ENCODE measurements at places on chromosomes 11 and 22. TPM values are rescaled to one million over a fixed set of nuclear protein-coding genes. Genes with fewer than 3 reads are reported as not detected.
A peak's percentile ranks its signal among the peaks of the same experiment; 100 is the strongest.

GRCh38 chr11:67276781-67277230 lies 10.5 kb downstream of the GRK2 start:
- H3K27me3 ChIP-seq = no peaks in the 10 kb centered on the region
- H3K36me3 ChIP-seq = peaks cover 31% of the 10 kb centered on the region
- DNase-seq = no peak
- peak overlapping the region; percentile 96 for H3K27ac ChIP-seq

DNA sequence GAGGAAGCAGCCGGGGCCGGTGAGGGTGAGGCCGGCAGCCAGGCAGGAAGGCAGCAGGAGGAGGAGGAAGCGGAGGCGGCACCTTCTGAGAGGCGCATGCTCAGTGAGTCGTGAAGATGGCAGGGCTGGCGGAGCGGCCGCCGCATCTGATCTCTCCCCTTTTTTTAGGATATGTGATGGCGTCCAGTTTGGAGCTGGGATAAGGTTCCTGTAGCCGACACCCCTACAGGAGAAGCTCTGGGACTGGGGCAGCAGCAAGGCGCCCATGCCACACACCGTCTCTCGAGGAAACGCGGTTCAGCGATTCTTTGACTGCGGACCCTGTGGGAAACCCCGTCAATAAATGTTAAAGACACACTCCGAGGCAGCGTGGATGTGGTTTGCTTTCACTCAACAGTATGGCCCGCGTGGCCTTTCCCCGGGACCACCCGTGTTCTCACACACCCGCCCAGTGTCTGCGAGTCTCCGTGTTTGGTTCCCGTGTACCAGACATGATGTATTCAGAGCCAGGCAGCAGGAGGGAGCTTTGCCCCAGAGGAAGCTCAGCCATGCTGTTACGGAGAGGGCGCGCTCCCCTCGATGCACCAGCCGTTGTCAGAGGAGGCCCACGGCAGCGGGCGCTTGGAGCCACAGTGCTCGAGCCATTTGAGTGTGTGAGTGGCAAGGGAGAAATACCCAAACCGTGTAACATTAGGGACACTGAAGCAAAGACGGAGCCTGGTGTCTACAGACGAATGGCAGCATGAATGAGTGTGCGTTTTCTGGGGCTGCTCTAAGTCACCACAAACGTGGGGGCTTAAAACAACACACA lies 27.7 kb upstream of the PARVB start:
- peak overlapping the region; percentile 91 for H3K27ac ChIP-seq
- peaks cover 27% of the 10 kb centered on the region for H3K4me1 ChIP-seq
- peak overlapping the region; percentile 90 for H3K4me3 ChIP-seq
- peak; percentile 64 for DNase-seq
- H3K36me3 ChIP-seq = peaks cover 37% of the 10 kb centered on the region
- H3K27me3 ChIP-seq = no peaks in the 10 kb centered on the region

- no peaks in the 10 kb centered on the region for H3K27me3 ChIP-seq
- peaks cover 43% of the 10 kb centered on the region for H3K4me1 ChIP-seq
- H3K36me3 ChIP-seq = peaks cover 19% of the 10 kb centered on the region
- no peak overlapping the region for H3K4me3 ChIP-seq
Observed at GRCh38 chr11:63877658-63878241, 38.8 kb downstream of the MARK2 start.

DNA sequence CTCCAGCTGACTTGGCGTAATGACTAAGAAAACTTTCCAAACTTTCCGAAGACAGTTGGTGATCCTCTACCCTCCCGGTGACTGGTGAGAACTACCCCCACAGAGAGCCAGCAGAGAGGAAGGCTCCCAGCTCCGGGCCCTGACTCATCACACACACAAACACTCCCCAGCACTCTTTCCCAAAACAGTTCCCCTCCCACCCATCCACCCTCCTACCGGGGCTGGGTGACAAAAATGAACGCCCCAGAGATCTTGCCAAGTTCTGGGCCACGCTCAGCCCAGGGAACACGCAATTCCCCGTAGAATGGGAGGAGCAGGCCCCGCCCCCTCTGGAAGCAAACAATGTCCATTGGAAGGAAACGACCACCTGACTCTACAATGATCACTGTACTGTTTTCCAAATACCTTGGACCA lies 21.3 kb upstream of the JAM3 start:
- DNase-seq = no peak
- H3K36me3 ChIP-seq = no peaks in the 10 kb centered on the region
- no peak overlapping the region for H3K27ac ChIP-seq
- H3K4me3 ChIP-seq = no peak overlapping the region
- peaks cover 6% of the 10 kb centered on the region for H3K4me1 ChIP-seq

GRCh38 chr11:131370901-131371790 lies 731 bp downstream of the NTM start:
- H3K4me3 ChIP-seq = no peak overlapping the region
- no peaks in the 10 kb centered on the region for H3K4me1 ChIP-seq
- no peak overlapping the region for H3K27ac ChIP-seq

- H3K36me3 ChIP-seq = no peaks in the 10 kb centered on the region
- no peak overlapping the region for H3K27ac ChIP-seq
- H3K4me1 ChIP-seq = no peaks in the 10 kb centered on the region
- no peak overlapping the region for H3K4me3 ChIP-seq
- H3K27me3 ChIP-seq = peaks cover 8% of the 10 kb centered on the region
- DNase-seq = no peak
Observed at GRCh38 chr11:113507341-113507740, 32.1 kb upstream of the DRD2 start.

DNA sequence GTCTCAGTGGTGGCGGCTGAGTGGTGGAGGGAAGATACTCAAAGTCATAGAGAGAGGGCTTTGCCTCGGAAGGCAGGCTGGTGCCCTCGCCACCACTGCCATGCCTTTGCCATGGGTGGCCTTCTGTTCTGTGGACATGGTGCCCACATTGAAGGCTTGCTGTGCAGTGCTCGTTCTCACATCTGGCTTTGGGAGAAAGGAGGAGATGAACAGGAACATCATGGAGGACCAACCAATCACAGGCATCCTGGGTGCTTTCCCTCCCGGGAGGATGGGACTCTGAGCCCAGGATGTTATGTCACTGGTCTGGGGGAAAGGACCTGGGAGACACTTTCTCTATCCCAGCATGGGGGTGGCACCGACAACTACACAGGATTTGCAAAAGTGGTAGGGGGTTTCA lies 82.3 kb upstream of the NARS2 start:
- H3K36me3 ChIP-seq = peaks cover 2% of the 10 kb centered on the region
- no peak overlapping the region for H3K4me3 ChIP-seq
- DNase-seq = no peak
- peaks cover 7% of the 10 kb centered on the region for H3K27me3 ChIP-seq

GRCh38 chr11:124878759-124879492 lies 13.7 kb downstream of the ROBO3 start:
- no peaks in the 10 kb centered on the region for H3K36me3 ChIP-seq
- DNase-seq = no peak
- H3K4me1 ChIP-seq = peaks cover 12% of the 10 kb centered on the region
- no peak overlapping the region for H3K27ac ChIP-seq

DNA sequence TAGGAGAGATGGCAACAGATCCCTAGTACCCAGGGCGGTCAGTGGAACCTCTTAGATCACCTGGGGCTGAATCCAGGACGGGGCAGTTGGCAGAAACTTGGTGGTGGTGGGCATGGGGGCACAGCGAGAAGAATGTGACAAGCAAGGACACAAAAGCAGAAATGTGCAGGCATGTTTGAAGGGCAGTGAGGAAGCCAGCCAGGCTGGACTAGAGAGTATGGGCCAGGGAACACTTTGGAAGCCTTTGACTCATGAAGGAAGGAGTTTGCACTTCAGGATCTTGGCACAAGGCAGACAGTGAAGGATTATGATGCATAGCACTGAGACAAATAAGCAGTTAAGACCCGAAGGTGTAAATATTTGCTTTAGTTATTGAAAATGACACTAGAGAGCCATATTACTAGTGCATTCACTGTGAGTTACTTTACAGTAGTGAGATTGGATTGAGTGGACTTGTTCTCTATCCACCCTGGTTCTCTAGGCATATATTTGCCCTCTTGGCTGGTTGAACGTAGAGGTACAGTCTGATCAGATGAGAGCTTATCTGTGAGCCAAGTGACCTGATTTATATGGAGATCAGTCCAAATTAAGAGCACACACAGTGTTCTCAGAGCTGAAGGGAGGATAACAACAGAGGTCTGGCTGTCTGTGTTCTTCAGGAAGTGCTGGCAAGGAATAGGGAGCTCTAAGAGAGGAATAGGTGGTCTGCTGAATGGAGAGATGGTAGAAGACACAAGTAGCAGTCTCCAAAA lies 210.4 kb downstream of the SNX19 start:
- DNase-seq = no peak
- H3K36me3 ChIP-seq = no peaks in the 10 kb centered on the region
- H3K27me3 ChIP-seq = no peaks in the 10 kb centered on the region
- H3K4me3 ChIP-seq = no peak overlapping the region
- no peak overlapping the region for H3K27ac ChIP-seq

The SMTNL1 gene
- not detected for total RNA-seq

The CNIH2 gene
- 1.7 TPM for total RNA-seq

The OR8A1 gene
- total RNA-seq = not detected

The TRIM49 gene
- total RNA-seq = not detected

The P2RX6 gene
- total RNA-seq = 0.18 TPM

The NARS2 gene
- total RNA-seq = 38.2 TPM
